ENCODE measurements at places on chromosomes 2 and 18.

GRCh38 chr2:95008306-95008705 lies 17.2 kb upstream of the MAL start:
- no peak for DNase-seq

DNA sequence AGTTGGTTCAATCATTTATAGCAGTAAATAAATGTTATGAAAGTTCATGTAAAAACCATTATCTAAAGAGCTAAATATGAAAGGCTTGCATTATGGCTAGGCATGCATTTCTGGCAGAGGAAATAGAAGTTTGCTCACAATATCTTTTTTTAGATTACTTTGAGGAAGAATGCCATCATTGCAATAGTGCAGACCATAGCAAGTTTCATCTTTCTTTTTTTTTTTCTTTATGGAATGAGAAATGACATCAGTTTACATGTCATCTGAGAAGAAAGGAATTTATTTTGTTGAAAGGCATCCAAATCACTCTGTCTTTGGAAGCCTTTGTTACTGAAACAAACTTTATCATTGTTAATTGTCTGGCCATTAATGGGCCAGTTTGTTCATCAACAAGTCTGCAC lies 74.5 kb upstream of the NCKAP5 start:
- no peak for DNase-seq

DNA sequence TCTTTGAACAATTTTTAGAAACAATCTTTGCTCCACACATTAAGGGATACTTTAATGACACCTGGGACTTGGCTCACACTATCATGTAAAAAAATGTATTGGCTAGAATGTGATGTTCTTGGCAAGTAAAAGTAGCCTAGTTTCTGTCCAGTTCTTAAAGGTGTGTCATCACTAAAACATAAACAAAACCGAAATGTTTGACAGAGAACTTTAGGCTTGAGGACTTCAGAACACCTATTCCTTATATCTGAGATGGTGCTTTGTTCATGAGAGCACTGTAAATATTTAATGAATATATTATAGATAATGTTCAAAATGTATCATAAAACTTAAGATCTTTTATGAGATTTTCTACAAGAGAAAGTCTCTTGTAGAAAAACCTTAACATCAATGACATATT lies 19.8 kb upstream of the HNRNPA3 start:
- no peak for DNase-seq

DNA sequence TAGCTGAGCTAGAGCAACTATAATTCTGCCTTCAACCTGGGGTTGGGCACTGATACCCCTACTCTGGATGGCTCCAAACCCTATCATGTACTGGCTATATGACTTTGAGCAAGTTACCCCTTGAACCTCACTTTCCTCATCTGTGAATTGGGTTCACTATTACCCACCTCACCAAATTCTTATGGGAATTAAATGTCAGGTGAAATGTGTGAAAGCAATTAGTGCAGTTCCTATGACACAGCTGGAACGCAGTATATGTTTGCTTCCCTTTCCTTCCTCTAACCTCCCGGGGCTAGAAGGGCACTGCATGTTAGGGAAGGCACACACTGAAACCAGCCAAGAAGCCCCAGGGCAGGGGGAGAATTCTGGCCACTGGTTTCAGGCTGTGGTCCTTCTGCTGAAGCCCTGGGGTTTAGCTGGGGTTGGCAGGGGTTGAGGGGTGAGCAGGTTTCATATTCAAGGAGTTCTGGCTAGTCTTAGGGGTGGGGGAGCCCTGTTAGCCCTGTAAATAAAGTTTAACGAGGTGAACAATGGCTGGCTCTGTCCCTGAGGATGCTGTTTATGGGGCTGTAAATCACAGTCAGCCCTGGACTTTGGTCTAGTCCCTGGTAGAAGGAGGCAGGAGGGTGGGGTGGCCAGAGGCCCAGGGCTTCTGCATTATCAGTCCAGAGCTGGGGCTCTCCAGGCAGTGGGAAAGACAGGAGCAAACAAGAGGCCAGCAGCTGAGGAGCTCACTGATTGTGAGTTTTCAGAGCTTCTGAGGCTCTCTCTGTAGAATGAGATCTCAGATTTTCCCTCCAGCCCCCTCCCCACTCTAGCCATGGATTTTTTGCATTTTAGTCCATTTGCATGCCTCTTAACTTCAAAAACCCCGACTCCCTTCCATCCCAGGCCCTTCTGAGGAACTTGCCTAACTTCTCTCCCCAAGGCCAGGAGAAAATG lies 8.0 kb downstream of the PKDCC start:
- no peak for DNase-seq

GRCh38 chr2:106078096-106078495 lies 116.0 kb downstream of the UXS1 start:
- no peak for DNase-seq

- no peak for DNase-seq
These were observed 5.9 kb upstream of the FHL2 start for GRCh38 chr2:105404736-105405135.

- DNase-seq = peak; percentile 36
These were observed 181.6 kb downstream of the BCL2 start for GRCh38 chr18:63137999-63138435.

DNA sequence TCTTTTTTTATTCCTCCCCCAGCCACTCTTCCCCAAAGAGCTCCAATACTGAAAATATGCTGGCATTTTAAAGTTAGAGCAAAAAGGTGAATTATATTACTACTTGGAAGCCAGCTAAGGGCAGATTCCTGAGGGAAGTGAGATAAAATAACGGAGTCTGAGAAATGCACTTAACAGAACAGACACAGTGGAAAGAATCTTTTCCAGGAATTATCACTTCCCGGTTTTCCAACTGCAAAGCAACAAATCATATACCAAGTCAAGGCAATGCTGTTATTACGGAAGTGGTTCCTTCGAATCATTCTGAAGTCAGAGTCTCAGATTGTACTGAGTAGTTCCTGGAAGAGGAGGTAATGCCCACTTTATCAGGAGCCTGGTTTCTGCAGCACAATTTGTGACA lies 435.0 kb upstream of the SPRED2 start:
- DNase-seq = no peak

DNA sequence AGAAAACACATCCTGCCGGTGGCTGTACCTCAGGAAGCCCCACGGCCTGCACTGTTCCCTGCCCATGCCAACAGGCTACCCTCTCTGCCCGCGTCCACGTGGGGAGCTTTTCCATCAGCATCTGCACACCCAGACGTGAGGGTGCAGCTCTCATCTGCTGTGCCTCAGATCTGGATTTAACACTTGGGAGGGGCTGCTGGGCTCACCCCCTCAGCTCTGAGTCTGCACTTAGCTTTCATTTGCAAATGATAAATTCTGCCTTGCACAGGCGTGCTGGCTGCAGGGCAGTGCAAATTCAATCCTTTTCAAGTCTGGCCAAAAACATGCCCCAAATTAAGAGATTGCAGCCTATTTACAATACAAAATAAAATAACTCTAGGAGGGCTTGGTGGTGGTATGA lies 245.7 kb downstream of the TWIST2 start:
- no peak for DNase-seq

DNA sequence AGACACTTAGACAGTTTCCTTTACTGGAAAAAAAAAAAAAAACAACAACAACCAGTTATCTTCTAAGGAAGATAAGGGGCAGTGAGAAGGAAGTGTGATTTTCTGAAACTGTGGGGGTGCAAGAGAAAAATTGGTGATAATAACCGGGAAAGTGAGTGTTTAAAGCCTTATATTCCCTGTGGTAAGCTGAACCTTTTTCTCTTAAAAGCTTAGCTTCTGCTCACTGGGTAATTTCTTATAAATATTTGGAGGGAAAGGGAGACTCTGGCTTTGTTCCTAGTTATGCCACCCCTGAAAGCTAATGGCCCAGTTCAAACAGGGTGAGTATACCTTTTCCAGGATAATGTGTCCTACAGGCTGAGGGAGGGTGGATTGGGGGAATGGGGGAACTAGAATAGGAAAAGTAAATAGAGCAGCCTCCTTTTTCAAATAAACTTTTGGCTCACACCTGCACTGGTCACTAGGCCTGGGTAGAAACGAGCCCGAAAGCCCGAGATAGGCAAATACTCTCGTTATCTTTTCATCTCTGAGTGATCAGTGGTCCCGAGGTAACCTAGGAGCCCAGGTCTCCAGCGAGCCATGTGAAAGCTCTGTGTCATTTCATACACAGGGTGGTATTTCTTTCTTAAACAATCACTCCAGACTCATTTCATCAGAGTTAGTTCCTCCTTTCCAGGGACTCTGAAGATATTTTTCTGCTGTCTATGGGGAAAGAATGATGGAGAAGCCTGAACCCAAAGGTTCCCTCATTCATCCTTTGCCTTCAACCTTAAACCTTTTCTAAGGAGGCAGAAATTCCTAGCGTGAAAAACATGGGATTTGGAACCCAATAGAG lies 15.5 kb upstream of the SRBD1 start:
- DNase-seq = no peak

- no peak for DNase-seq
These were observed 121.5 kb upstream of the SIX2 start for GRCh38 chr2:45130736-45131135.

DNA sequence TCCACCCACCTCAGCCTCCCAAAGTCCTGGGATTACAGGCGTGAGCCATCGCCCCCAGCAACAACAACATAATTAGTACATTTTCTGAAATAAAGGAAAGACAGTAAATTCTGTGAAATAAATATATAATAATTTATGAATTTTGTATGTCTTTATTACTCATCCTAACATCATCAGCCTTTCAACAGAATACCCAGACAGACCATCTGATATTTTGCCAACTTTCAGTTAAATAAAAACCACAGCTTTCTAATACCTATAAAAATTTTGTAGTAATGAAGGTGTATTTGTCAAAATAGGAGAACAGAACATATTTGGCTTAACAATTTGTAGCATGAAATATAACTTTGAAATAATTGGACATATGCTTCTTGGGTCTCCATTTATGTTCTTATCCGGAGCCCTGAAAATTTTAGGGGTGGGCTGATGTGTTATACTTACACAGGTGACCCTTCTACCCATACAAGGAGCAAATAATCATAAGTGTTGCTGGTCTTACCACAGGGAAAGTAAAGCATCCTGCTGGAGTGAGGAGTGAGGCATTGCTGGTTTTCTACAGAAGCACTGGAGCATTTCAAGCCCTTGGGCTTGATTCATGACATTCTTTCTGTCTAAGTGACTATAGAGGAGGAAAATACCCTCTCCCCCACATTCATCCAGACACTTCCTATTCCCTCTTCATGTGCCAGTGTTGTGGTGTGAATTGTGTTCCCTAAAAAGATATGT lies 99.3 kb downstream of the SPOPL start:
- DNase-seq = no peak

DNA sequence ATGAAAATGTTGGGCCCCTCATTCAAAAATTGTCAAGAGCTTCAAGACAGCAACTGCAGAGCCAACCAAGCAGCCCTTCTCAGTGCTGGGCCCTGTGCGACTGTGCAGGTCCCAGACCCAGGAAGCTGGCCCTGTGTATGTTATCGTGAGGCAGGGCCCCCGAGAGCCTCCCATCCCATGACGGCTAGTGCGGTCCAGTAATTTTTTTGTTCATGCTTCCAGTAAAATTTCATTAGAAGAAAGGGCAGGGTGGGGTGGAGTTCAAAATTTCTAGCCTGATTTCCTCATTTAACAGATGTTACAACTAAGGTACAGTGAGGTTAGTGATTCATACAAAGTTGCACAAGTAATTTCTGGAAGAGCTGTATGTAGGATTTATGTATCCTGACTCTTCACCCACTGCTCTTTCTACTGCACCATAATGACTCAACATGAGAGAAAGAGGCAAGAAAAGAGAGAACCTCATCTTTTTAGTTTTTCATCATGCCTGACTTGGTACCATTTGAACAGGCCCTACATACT lies 105.5 kb downstream of the ZEB2 start:
- no peak for DNase-seq

DNA sequence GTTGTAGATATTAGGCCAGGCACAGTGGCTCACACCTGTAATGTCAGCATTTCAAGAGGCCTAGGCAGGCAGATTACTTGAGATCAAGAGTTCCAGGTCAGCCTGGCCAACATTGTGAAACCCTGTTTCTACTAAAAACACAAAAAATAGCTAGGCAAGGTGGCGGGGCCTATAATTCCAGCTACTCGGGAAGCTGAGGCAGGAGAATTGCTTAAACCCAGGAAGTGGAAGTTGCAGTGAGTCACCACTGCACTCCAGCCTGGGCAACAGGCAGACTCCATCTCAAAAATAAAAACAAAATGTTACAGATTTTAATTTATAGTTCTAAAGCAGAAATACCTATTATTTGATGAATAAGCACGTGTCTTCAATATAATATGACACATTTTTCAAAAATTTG lies 65.6 kb upstream of the UBXN4 start:
- no peak for DNase-seq

- DNase-seq = no peak
These were observed 30.7 kb upstream of the KLHL14 start for GRCh38 chr18:32803568-32803967.

- no peak for DNase-seq
These were observed 77.0 kb upstream of the TACR1 start for GRCh38 chr2:75276093-75277029.

DNA sequence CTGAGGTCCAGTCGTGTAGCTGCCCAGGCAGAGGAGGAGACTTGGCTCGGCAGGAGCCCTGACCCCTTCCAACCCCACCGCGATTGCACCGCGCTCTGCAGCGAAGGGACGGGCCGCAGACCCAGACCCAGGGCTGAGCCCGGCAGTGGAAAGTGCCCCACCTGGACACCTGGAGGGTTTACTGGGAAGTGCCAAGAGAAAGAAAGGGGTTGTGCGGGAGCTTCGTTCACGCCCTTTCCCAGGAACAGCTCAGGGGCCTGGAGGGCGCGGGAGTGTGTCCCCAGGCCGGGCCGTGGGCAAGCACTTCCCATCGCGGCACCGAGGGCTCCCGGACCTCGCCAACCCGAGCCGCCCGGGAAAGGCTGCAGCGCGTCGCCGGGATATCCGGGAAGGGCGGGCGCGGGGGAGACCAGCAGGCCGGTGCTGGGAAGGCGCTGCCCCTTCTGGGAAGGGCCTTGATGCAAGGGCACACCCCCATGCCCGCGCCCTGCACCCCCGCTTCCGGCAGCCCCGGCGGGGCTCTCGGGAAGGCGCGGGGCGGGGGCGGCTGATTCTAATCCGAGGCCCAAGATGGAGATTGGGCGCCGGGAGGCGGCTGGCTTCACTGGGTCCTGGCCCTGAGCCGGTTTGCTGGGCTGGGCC lies 36.1 kb upstream of the MRPL33 start:
- no peak for DNase-seq

DNA sequence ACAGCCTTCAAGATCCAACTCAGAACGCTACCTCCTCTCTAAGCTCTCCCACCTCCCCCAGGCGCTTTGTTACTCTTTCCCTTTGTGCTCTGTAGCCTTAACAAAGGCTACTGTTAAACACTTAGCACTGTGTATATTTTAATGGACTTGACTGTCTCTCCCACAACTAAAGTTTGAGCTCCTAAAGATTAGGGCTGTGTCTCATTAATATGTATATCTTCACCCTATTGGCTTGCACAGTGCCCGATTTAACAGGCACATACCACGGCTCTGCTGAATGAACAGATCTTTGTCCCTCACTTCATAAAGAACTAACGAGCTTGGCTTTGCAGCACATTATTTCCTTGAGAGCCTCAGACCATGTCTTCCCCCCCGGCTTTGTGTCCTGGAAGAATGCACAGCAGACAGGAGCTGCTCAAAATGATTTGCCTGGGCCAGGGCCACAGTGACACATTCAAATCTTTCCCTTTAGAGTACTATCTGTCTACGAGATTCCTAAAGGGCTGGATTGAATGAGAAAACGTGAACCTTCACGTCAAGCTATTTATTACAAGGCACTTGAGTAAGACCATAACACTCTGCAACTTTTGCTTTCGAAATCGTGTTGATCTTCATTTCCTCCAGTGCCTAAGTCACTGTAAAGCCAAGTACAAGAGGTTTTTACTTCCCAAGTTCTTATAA lies 22.1 kb downstream of the ABHD3 start:
- no peak for DNase-seq

GRCh38 chr2:113992090-113992489 lies 102.2 kb downstream of the ACTR3 start:
- no peak for DNase-seq
